ENCODE measurements at places on chromosomes 16 and 17. TPM values are rescaled to one million over a fixed set of nuclear protein-coding genes. Genes with fewer than 3 reads are reported as not detected.

Gene CPHXL2
- not detected for total RNA-seq

GRCh38 chr17:80110927-80111701 lies 9.7 kb downstream of the GAA start:
- no peak for DNase-seq

DNA sequence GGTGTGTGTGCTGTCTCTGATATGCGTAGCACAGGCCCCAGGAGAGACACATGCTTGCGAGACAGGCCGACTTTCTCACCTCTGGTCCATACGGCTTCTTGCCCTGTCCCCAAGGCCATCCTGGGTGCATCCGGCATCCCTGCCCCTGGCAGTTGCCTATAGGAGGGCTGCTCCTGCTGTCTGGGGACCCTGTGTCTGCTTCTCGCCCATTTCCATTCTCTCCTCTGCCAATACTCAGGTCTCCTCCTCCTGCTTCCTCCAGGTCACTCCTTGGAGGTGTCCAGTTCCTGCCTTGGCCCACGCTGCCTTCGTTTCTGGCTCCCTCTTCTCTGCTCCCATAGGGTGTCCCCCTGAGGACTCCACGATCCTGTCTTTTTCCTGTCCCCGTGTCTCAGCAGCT lies 89.0 kb downstream of the DNAH17 start:
- DNase-seq, result no peak

Gene SLFN14
- not detected for total RNA-seq

GRCh38 chr17:38349097-38349730 lies 2.4 kb upstream of the SOCS7 start:
- DNase-seq, result peak; percentile 92

Gene MEIOB
- not detected for total RNA-seq

GRCh38 chr17:62778990-62779681 lies 29.0 kb downstream of the MARCHF10 start:
- DNase-seq, result no peak

DNA sequence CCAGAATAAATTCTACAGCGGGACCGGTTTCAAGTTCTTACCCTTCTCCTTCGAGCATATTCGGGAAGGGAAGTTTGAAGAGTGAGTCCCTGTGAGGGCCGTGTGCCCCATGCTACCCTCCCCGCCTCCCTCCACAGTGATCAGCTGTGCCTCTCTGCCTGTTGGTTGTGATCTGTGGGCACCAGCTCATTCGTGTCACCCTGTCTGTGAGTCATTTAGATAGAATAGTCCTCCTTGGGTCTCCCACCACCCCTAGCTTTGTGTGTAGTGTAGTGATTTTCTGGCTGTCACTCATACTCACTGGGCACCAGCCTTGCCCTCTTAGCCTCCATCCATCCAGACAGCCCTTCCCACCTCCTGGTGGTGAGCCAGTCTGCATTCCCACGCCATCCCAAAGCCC lies 15.0 kb upstream of the NAGLU start:
- no peak for DNase-seq

- no peak for DNase-seq
These were observed 32.8 kb downstream of the MMD start for GRCh38 chr17:55388842-55389241.

Gene FBXO39
- not detected for total RNA-seq

- no peak for DNase-seq
These were observed 33.2 kb downstream of the WNT9B start for GRCh38 chr17:46884552-46884951.
